ENCODE measurements at places on chromosomes 16 and 17.

DNA sequence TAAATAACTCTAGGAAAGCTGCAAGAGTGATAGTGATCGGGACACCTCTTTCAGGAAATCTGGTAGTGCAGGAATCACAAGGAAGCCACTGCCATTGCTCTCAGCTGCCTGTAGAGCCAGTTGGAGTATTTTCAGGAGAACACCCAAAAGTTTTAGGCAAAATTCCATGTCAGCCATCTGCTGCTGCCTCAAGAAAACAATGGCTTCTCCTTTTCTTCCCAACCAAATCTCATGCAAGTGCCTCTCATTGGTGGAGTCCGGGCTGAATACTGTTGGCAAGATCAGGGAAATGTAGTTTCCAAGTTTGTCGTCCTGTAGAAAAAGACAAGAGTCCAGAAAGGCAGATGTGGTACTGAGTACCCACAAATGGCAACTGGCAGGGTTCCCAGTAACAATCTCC, 54.9 kb upstream of the TANC2 start:
- DNase-seq, result no peak

DNA sequence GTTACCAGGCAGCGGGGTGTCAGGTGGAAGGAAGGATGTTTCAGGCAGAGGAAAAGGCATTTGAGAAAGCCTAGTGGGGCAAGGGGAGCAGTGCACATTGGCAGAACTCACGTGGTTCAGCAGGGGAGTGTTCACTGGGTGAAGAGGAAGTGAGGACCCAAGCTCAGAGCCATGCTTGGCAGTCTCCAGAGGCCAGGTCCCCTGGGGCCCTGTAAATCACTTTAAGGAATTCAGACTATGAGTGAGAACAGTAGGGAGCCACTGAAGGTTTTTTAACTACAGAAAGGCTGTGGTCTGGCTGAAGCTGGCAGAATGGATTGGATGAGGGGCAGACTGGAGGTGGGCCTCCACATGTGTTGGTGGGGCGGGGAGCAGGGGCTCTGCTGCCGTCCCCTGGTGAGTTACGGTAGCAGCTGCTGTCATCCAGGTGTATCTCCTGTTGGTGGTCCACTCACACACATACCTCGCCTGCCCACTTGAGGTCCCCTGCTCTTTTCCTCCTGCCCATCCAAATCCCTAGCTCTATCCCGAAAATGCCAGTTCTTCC, 5.1 kb downstream of the CLEC16A start:
- DNase-seq, result no peak

DNA sequence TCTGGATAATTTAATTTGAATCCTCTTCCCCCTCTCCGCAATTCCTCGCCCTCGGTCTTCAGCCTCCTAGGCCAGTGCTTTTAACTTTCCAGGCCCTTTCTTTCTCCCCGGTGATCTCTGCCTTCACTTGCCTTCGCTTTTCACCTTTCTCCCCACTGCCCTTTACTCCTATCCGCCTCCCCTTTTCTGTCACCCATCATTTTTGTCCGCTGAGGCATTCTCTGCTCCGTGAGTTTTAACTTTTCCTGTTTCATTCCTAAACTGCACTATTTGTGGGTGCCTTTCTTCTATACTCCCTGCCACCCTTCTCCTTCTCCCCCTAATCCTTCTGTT, 729 bp downstream of the LONP2 start:
- no peak for DNase-seq

- DNase-seq, result no peak
Measured at GRCh38 chr17:6327007-6327406, 107.9 kb downstream of the AIPL1 start.

DNA sequence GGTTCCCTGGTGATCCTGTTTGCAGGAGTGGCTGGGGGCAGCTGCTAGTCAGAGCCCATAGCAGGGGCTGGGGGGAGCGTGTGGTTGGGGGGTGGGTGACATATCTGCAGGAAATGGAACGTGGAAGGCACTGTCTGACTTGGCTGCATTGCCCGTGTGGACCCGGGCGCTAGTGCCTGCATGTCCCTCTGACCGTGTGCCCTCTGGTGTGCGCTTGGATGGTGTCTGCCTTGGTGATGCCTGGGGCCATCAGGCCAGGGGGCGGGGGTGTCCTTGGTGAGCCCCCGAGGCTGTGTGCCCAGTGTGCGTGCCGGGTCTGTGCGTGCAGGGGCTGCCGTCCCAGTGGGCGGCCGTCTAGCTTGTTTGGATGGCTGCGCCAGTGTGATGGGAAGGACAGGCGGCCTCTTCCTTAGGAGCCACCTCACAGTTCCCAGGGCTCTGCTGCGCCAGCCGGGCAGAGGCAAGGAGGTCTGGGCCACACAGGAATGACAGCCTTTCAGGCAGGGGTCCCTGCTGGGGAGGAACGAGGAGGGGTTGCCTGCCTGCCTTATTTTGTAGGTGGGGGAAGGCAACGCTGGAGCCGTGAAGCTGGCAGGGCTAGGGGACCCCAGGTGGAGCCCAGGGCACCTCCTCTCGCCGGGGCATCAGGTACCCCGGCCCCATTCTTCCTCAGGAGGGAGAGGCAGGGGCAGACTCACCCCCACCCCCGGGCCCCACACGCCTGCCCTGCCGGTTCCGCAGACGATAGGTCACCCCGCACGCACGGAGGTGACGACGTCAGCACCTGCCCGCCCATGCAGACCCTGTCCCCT, 693 bp downstream of the NDRG4 start:
- DNase-seq, result no peak

DNA sequence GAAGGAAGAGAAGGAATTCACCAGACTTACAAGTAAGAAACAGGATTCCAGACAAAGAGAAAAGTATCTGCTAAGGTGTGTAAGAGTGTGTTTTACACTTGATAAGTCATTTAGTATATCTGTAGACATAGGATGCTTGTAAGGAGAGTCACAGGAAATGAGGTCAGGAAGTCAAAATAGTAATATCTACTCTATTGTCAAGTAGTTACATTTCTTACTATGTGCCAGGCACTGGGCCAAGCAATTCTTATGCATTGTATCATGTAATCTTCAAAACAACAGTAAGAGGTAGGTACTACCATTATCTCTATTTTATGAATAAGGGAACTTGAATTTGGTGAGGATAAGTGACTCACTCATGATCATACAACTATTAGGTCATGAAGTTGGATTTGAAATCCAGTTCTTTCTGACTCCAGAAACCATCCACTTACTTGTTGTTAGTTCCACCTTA, 129.1 kb downstream of the SNX11 start:
- no peak for DNase-seq

- no peak for DNase-seq
Measured at GRCh38 chr17:62797959-62798358, 10.2 kb downstream of the MARCHF10 start.

GRCh38 chr16:85853547-85854545, 45.1 kb upstream of the IRF8 start:
- no peak for DNase-seq

Data from NCI-H187 (cell line).